ENCODE measurements at places on chromosomes 1 and 21.

DNA sequence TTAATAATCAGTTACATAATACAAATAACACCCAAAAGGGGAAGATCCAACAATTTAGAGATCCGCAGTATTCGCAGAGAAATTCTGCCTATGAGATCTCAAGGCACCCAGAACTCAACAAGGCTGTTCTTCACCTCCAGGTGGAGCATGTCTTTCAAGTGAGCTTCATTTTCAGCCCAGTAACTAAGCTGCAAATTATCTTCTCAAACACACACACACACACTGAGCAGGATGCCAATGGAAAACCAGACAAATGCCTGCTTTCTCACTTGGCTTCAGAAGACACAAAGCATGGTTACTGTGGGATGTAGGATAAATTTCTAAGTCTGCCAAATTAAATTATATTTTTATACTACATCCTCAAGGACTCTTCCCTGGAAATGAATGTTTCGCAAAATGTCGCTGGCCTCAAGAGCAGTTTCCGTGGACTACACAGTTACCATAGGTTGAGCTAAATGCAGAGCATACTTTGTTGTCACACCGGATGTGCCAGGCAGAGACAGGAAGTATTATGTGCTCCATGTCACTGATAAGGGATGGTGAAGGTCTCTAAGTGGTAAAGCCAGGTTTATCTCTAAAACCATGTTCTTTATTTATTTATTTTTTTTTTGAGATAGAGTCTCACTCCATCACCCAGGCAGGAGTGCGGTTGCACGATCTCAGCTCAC is 30.3 kb downstream of the UBR4 start:
- DNase-seq: no peak
- H3K4me3 ChIP-seq: no peak overlapping the region
- H3K4me1 ChIP-seq: peaks cover 32% of the 10 kb centered on the region
- H3K27ac ChIP-seq: peak overlapping the region; percentile 90

- H3K36me3 ChIP-seq: no peaks in the 10 kb centered on the region
- DNase-seq: no peak
- no peak overlapping the region for H3K4me3 ChIP-seq
- no peaks in the 10 kb centered on the region for H3K4me1 ChIP-seq
Measured at GRCh38 chr21:45799765-45800338, 156.3 kb downstream of the PCBP3 start.

DNA sequence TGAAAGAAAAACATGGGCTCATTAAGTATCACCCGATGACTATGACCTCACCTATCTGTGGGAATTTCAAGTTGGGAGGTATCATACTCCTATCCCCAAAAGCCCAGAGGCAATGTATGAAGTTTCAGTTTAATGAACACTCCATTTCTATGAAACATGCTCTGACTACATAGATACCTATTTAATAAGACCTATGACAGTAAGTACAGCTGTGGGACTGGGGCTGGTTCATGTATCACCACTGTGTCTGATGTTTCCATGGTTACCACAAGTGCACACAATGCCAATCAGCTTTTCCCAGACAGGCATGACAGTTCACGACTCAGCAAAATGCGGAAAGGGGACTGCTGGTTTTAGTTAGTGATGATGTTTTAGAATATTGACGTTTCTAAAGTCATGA is 167.7 kb downstream of the SIPA1L2 start:
- H3K4me1 ChIP-seq: peaks cover 11% of the 10 kb centered on the region
- no peak for DNase-seq
- no peak overlapping the region for H3K27ac ChIP-seq
- peaks cover 3% of the 10 kb centered on the region for H3K36me3 ChIP-seq
- no peak overlapping the region for H3K4me3 ChIP-seq

- H3K4me3 ChIP-seq: peak overlapping the region; percentile 91
- peaks cover 49% of the 10 kb centered on the region for H3K36me3 ChIP-seq
- H3K4me1 ChIP-seq: peaks cover 53% of the 10 kb centered on the region
- H3K27me3 ChIP-seq: no peaks in the 10 kb centered on the region
Measured at GRCh38 chr1:15618655-15619525, 1.6 kb downstream of the DDI2 start.

GRCh38 chr1:224113545-224113917 is 380 bp upstream of the FBXO28 start:
- H3K4me1 ChIP-seq: peaks cover 29% of the 10 kb centered on the region
- H3K27me3 ChIP-seq: peaks cover 6% of the 10 kb centered on the region
- H3K4me3 ChIP-seq: peak overlapping the region; percentile 89
- no peak for DNase-seq
- H3K36me3 ChIP-seq: peaks cover 23% of the 10 kb centered on the region

All from activated T-cell treated with anti-CD3 and anti-CD28 coated beads, Interleukin-2, amount 50 U/mL, for 24 hours (primary cell).